ENCODE measurements at places on chromosomes 11 and 22.

- DNase-seq: no peak
Measured at GRCh38 chr22:50178871-50179869, 6.5 kb upstream of the TRABD start.

DNA sequence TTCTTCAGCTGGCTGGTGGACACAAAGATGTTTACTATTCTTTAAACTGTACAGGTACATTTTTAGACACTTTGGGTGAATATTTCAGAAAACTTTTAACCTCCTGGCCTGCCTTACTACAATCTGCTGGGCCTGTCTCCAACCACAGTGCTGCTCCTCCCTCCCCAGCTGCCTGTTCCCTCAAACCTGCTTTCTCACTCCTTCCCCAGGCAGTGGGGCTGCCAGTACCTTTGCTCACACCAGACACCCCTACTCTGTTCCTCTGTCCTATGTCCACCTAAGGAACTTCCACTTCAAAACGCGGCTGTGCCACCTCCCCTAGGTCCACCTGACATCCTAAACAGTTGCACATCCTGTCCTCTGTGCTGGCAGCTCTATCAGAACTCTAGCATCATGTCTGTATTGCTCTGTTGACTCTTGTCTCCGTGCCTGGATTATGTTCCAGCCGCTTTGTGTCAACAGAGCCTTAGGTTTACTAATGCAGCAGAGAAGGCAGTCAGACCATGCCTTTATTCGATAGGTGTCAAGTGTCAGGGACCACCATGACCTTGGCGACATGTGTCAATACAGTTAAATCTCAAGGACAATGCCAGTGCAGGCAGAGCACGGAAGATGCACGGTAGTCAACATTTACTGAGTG, 13.4 kb downstream of the ZP1 start:
- no peak for DNase-seq

- no peak for DNase-seq
Measured at GRCh38 chr22:36755316-36755715, 20.6 kb downstream of the IFT27 start.

GRCh38 chr11:12235947-12236743, 125.8 kb downstream of the MICAL2 start:
- DNase-seq: peak; percentile 71

DNA sequence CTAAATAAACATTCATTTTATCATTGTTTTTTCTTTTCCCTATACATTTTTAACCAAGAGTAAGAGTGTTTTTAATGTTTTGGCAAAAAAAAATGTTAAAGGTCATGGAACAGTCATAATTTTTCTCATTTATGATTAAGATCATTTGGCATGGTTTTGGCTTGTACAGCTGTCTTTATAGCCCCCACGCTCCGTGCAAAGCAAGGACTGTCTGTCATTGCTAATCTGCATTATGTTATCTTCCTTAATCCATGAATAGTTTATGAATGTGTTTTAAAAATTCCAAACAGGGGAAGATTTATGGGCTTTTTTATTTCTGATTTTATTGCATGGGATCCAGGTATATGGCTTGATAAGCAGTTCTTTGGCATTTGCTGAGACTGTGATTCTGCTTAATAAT, 28.1 kb downstream of the PGM2L1 start:
- no peak for DNase-seq

GRCh38 chr22:33737662-33738061, 182.6 kb downstream of the LARGE1 start:
- DNase-seq: no peak

DNA sequence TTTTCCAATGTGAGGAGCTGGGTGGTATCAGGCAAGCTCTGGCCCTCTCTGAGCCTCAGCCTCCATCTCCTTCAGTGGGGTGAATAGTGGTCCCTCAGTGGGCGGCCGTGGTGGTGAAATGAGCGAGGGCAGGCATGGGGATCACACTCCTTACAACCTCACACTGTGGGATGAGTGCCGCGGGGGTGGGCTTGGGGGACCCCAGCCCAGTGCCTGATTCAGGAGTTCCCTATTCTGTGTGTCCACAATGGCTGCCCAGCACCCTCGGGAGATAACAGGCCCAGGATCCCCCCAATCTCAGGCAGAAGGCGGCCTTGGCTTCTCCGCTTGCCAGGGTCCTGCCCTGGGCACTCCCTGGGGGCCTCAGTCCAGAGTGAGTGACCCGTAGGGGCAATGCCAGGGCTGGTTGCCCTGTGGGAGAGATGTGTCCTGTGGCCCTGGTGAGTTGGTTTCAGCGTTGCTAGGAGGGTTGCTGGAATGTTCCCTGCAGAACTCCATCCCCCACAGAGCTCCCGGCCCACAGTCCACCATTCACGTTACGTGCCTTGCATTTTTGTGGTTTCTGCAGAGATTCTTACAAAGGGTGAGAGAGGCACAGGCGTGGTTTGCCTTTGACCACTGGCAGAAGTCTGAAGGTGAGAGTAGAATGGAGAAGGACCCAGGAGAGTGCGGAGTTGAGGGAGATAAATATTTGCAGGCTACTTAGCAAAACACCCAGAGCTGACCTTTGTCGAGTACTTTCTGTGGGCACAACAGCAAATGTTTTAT, 2.9 kb downstream of the ALDH3B1 start:
- DNase-seq: no peak

GRCh38 chr11:117663414-117663813, 133.6 kb downstream of the DSCAML1 start:
- no peak for DNase-seq

GRCh38 chr11:132244846-132245245, 874.4 kb downstream of the NTM start:
- no peak for DNase-seq
